ENCODE measurements at places on chromosomes 16 and 17. TPM values are rescaled to one million over a fixed set of nuclear protein-coding genes. Genes with fewer than 3 reads are reported as not detected.

GRCh38 chr16:60041671-60042070, 1307.6 kb upstream of the GOT2 start:
- no peaks in the 10 kb centered on the region for H3K27me3 ChIP-seq
- DNase-seq: no peak
- H3K4me1 ChIP-seq: no peaks in the 10 kb centered on the region
- H3K27ac ChIP-seq: no peak overlapping the region
- no peak overlapping the region for H3K4me3 ChIP-seq

- DNase-seq: no peak
- H3K4me3 ChIP-seq: no peak overlapping the region
- no peaks in the 10 kb centered on the region for H3K36me3 ChIP-seq
- H3K27ac ChIP-seq: no peak overlapping the region
- H3K4me1 ChIP-seq: no peaks in the 10 kb centered on the region
Measured at GRCh38 chr17:45924332-45924820, 30.0 kb downstream of the MAPT start.

DNA sequence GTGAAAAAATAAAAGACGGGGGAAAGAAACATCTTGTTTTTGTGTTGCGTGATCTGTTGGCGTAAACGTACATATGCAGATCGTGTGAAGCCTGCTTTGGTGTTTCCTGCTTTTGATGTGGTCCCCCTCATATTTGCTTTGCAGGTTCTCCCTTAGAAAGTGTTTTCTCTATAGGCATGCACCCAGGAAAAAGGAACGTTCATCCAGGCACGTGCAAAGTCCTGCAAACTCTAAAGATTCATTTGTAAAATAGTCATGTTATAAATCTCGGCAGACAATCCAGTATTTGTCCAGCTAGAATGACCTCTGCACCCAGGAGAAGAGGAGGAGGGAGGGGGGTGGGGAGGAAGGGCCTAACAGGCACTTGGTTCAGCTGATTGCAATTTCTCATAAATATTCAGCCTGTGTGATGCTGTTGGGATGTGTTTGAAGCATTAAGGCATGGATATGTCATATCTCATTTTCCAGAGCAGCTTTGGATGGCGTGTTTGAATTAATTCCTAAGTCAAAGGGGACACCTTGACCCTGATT, 40.3 kb upstream of the DDX52 start:
- H3K27me3 ChIP-seq: no peaks in the 10 kb centered on the region
- H3K4me1 ChIP-seq: no peaks in the 10 kb centered on the region
- no peak overlapping the region for H3K4me3 ChIP-seq
- DNase-seq: no peak

GRCh38 chr17:66461343-66461995, 159.1 kb downstream of the PRKCA start:
- H3K36me3 ChIP-seq: no peaks in the 10 kb centered on the region
- H3K27me3 ChIP-seq: no peaks in the 10 kb centered on the region
- no peak overlapping the region for H3K4me3 ChIP-seq
- H3K4me1 ChIP-seq: no peaks in the 10 kb centered on the region

- no peaks in the 10 kb centered on the region for H3K27me3 ChIP-seq
- peak; percentile 52 for DNase-seq
- H3K27ac ChIP-seq: peak overlapping the region; percentile 86
Measured at GRCh38 chr16:1180549-1181403, 27.9 kb downstream of the CACNA1H start.

DNA sequence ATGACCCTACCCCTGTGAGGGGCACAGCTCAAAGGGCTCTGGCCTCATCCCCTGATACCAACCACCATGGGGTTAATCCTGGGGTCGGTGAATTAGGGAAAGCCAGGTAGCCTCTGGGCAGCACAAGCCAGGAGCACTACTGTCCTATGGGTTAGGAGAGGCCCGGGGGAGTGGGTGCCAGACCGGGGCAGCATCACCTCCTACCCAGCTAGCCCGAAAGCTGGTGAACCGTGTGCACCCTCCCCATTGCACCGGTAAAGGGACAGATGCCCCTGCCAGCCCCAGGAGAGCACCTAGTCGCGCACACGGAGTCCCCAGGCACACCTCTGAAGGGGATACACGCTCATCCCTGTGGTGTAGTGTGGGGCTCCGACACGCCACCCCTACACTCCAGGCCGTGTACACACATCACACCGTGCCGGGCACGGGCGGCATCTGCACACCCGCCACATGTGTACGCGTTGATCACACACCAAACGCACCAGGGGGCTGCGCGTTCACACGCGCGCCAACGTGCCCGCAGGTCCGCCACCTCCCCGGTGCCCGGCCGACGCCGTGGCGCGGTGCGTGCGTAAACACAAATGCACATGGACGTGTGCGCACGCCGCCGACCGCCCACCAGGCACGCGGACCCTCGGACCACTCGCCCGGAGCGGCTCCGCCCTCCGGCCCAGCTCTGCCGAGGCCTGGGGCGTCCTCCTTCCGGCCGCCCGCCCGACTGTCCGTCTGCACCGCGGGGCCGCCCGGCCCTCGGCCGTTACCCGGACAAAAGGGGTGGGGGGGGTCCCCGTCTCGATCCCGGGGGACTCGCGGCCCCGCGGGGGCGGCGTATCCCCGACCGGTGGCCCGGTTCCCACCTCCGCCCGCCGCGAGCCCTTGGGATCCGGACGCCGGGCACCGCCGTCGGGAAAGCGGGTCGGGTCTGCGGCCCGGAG, 785 bp downstream of the UBALD1 start:
- no peak for DNase-seq
- H3K27me3 ChIP-seq: no peaks in the 10 kb centered on the region
- no peaks in the 10 kb centered on the region for H3K4me1 ChIP-seq
- peak overlapping the region; percentile 70 for H3K4me3 ChIP-seq

DNA sequence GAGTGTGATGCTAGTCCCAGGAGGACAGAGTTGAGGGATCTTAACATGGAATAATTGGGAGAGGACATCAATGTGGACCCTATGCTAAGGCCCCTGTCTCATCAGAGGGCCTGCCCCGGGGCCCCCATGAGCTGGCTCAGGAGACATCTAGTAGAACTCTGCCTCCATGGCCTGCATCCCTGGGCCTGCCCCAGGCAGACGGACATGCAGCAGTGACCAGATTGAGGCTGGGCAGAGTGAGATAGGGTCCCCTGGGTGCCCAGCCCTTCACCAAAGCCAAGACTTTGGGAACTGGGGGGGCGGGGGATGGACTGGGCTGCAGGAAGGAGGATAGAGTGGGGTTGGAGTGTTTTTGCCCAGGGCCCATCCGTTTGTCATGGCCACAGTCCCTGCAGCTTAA, 115.2 kb downstream of the CCDC182 start:
- H3K4me3 ChIP-seq: no peak overlapping the region
- H3K27ac ChIP-seq: no peak overlapping the region
- no peak for DNase-seq

GRCh38 chr17:39738983-39739884, 1.5 kb downstream of the GRB7 start:
- H3K27me3 ChIP-seq: peaks cover 9% of the 10 kb centered on the region
- peak overlapping the region; percentile 20 for H3K4me3 ChIP-seq
- H3K36me3 ChIP-seq: no peaks in the 10 kb centered on the region
- peak; percentile 36 for DNase-seq
- H3K27ac ChIP-seq: peak overlapping the region; percentile 21

- no peaks in the 10 kb centered on the region for H3K4me1 ChIP-seq
- no peak overlapping the region for H3K4me3 ChIP-seq
Measured at GRCh38 chr16:70152578-70153302, 20.8 kb upstream of the CLEC18C start.

DNA sequence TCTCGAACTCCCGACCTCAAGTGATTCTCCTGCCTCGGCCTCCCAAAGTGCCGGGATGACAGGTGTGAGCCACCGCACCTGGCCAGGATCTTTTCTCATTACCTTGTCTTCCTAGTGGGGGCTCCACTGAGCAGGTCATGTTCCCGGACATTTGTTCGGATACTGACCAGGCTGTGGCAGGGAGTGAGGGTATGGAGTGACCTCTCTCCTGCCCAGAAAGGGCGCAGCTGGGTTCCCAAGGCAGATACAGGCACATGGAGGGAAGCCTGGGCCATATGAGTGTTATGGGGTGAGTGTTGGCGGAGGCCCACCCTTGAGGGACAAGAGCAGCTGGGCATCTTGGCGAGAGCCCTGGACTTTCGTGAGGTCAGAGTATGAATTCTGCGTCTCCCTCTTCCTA, 5.5 kb downstream of the SERPINF1 start:
- DNase-seq: no peak
- no peaks in the 10 kb centered on the region for H3K36me3 ChIP-seq
- H3K27me3 ChIP-seq: no peaks in the 10 kb centered on the region
- H3K27ac ChIP-seq: peak overlapping the region; percentile 95
- no peak overlapping the region for H3K4me3 ChIP-seq

- H3K4me1 ChIP-seq: peaks cover 5% of the 10 kb centered on the region
- no peak for DNase-seq
- peak overlapping the region; percentile 67 for H3K27ac ChIP-seq
- H3K36me3 ChIP-seq: no peaks in the 10 kb centered on the region
- H3K4me3 ChIP-seq: peak overlapping the region; percentile 7
Measured at GRCh38 chr16:30430428-30430970, 669 bp upstream of the DCTPP1 start.

GRCh38 chr16:84884596-84885341, 65.0 kb downstream of the CRISPLD2 start:
- no peaks in the 10 kb centered on the region for H3K36me3 ChIP-seq
- no peak overlapping the region for H3K4me3 ChIP-seq
- no peaks in the 10 kb centered on the region for H3K4me1 ChIP-seq
- DNase-seq: no peak

DNA sequence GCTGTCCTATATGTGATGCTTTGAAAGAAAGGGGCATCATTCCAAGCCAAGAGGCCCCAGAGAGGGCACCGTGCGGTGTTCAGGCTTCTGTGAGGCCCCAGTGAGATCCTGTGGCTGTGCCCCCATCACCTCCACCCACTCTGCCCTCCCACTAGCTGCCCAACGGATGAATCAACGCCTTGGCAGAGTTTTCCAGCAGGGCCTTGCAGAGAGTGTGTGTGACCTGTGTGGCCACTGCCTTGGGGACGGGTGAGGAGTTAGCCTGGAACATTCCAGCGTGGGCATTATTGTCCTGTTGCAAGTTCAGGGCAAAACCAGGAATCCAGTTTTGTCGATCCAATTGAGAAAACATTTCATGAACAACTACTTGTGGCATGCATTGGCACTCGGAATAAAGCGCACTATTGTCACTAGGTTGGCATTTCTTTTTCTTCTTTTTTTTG, 53.7 kb downstream of the SF3B3 start:
- H3K4me1 ChIP-seq: no peaks in the 10 kb centered on the region
- H3K27ac ChIP-seq: no peak overlapping the region
- H3K36me3 ChIP-seq: no peaks in the 10 kb centered on the region
- H3K4me3 ChIP-seq: no peak overlapping the region
- DNase-seq: no peak

- no peaks in the 10 kb centered on the region for H3K36me3 ChIP-seq
- H3K4me1 ChIP-seq: no peaks in the 10 kb centered on the region
- no peaks in the 10 kb centered on the region for H3K27me3 ChIP-seq
- no peak for DNase-seq
- no peak overlapping the region for H3K27ac ChIP-seq
Measured at GRCh38 chr16:75928295-75928694, 202.0 kb upstream of the CPHXL start.

GRCh38 chr17:72503556-72503955, 382.7 kb downstream of the SOX9 start:
- no peaks in the 10 kb centered on the region for H3K36me3 ChIP-seq
- DNase-seq: no peak
- no peak overlapping the region for H3K4me3 ChIP-seq
- no peaks in the 10 kb centered on the region for H3K27me3 ChIP-seq
- no peaks in the 10 kb centered on the region for H3K4me1 ChIP-seq

GRCh38 chr16:83374979-83375378, 432.8 kb upstream of the HSBP1 start:
- H3K4me1 ChIP-seq: no peaks in the 10 kb centered on the region
- no peak overlapping the region for H3K27ac ChIP-seq
- H3K4me3 ChIP-seq: no peak overlapping the region
- no peaks in the 10 kb centered on the region for H3K36me3 ChIP-seq
- H3K27me3 ChIP-seq: no peaks in the 10 kb centered on the region
- DNase-seq: no peak

DNA sequence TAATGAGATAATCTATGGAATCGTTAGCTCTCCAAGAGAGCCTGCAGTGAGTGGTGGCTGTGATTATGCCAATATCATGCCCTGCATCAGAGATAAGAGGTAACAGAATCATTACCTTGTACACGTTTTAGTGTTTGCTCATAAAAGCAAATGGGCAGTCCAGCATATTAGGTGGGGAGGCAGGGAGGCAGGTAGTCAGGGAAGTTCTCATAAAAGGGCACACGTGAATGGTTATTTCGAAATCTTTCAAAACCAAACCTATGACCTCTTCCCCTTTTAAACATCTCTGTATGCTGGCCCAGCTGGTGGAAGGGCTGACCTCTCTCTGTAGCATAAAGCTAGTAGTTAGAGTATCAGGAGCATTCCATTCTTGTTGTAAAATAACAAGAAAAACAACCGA, 51.7 kb downstream of the VAT1L start:
- H3K4me1 ChIP-seq: no peaks in the 10 kb centered on the region
- no peaks in the 10 kb centered on the region for H3K36me3 ChIP-seq
- no peak overlapping the region for H3K4me3 ChIP-seq
- DNase-seq: no peak
- H3K27me3 ChIP-seq: no peaks in the 10 kb centered on the region
- H3K27ac ChIP-seq: no peak overlapping the region

GRCh38 chr16:86396901-86397311, 113.4 kb upstream of the FOXF1 start:
- no peak overlapping the region for H3K4me3 ChIP-seq
- H3K4me1 ChIP-seq: no peaks in the 10 kb centered on the region
- peak overlapping the region; percentile 73 for H3K27ac ChIP-seq
- no peaks in the 10 kb centered on the region for H3K27me3 ChIP-seq
- no peaks in the 10 kb centered on the region for H3K36me3 ChIP-seq

DNA sequence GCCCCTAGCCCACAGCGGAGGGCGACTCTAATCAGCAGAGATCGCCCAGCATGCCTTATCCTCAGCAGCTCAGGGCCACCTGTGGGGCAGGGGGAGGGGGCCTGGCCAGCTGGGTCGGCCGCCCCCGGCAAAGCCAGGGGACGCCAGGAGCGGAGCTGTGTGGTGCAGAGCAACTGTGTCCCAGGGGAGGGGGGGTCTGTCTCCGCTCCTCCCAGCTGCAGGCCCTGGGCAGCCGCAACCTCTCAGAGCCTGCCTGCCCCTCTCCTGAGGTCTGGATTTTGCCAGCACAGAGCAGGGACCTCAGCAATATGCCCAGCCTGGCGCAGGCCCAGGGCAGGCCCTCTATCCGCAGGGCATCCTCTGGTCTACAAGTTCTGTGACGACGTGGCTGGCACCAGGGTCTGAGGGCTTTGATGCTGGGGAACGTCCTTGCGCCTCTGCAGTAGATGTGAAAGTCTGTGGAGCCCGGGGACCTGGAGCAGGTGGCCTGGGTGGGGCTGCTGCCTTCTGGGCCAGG, 36.5 kb upstream of the SLC38A10 start:
- no peaks in the 10 kb centered on the region for H3K36me3 ChIP-seq
- no peak for DNase-seq
- no peaks in the 10 kb centered on the region for H3K27me3 ChIP-seq
- H3K4me3 ChIP-seq: no peak overlapping the region
- H3K4me1 ChIP-seq: peaks cover 17% of the 10 kb centered on the region

Gene SLC47A1
- 6.2 TPM for total RNA-seq

Gene CACNG4
- total RNA-seq: not detected

Gene SOX8
- 6.4 TPM for total RNA-seq

Gene EVPLL
- not detected for total RNA-seq

Gene OR3A3
- total RNA-seq: not detected

Gene CHST5
- total RNA-seq: not detected

Gene CEMP1
- 3.3 TPM for total RNA-seq

Gene CTRB2
- total RNA-seq: not detected

Gene KRT14
- not detected for total RNA-seq

Measured in uterus (tissue), 4 donors.